ENCODE measurements at places on chromosomes 3 and 15. TPM values are rescaled to one million over a fixed set of nuclear protein-coding genes. Genes with fewer than 3 reads are reported as not detected.

GRCh38 chr3:150242220-150242936 lies 165.7 kb upstream of the TSC22D2 start:
- DNase-seq = no peak

The MAP6D1 gene
- total RNA-seq = 10.0 TPM

- DNase-seq = no peak
These were observed 3.4 kb upstream of the CPOX start for GRCh38 chr3:98596541-98597500.

DNA sequence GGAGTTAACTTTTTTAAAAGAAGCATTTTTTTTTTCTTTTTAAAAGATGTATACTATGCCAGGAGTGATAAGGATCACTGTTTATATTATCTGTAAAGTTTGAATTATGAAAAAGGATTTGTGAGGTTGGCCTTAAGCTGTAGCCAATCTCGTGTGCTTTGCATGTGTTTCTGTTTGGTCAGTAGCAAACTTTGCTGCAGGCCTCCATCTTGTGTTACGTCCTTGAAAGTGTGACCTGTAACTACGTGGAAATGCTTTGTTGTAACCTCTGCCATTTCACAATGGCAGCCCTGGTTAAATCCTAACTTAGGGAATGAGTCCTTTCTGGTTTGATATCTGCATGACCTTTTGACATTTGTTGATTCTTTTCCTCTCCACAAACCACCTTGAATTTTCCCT lies 1345.6 kb downstream of the NSUN3 start:
- no peak for DNase-seq

The CEMIP gene
- 0.53 TPM for total RNA-seq

GRCh38 chr3:107973152-107973551 lies 117.7 kb downstream of the CD47 start:
- no peak for DNase-seq

DNA sequence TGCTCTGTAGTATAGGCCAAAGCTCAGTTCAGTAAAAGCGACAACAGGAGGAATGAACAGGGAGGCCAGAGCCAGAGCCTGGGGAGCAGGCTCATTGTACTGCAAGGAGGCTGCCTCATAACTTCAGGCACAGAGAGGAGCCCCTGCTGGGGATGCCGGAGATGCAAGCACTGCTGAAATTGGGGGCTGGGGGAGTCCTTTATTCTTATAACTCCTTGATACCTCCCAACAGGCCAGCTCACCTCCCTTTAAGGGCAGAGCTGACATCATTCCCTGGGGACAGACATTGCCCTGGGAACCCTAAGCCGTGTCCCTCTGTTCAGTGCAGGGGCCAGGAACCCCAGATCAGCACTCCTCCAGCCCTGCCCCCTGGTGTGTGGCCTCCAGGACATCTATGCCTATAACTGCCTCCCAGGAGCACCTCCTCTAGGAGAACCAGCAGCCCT lies 83.8 kb upstream of the MRPS22 start:
- no peak for DNase-seq
